ENCODE measurements at places on chromosomes 2 and 18. TPM values are rescaled to one million over a fixed set of nuclear protein-coding genes. Genes with fewer than 3 reads are reported as not detected.

DNA sequence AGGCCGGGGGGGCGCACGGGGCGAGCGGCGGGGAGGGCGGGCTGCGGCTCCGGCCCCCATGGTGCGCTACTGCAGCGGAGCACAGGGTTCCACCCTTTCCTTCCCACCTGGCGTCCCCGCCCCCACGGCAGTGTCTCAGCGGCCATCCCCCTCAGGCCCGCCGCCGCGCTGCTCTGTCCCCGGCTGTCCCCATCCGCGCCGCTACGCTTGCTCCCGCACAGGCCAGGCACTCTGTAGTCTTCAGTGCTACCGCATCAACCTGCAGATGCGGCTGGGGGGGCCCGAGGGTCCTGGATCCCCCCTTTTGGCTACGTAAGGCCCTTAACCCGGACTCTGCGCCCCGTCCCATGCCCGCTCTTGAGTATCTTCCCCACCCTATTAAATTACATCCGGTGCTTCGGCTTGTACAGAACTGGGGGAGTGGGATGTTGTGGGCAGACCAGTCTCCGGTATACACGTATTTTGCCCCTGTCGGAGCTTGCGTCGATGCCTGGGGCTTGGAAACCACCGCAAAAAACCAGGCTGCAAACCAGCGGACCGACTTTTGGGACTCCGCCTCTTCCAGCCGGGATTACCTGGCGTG lies 598 bp upstream of the WBP1 start:
- peak; percentile 81 for DNase-seq

DNA sequence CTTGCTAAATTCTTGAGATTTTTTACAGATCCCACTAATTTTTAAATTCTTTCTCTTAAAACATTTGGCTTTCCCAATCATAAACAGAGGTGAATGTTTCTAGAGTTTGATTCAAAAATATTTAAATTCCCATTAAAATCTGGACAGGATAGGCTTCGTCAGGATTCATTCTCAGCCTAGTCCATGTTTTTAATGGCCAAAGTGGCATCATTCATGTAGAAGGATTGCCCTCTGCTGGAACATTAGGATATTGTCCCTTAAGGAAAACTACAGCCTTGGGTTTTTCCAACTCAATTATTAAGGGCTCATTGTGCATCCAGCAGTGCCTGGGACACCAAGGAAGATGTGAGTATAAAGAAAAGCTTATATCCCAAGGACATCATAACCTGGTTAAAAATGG lies 71.7 kb downstream of the TPGS2 start:
- no peak for DNase-seq

CCDC141 gene
- total RNA-seq, result 8.5 TPM

NEB gene
- total RNA-seq, result 2.1 TPM

DNA sequence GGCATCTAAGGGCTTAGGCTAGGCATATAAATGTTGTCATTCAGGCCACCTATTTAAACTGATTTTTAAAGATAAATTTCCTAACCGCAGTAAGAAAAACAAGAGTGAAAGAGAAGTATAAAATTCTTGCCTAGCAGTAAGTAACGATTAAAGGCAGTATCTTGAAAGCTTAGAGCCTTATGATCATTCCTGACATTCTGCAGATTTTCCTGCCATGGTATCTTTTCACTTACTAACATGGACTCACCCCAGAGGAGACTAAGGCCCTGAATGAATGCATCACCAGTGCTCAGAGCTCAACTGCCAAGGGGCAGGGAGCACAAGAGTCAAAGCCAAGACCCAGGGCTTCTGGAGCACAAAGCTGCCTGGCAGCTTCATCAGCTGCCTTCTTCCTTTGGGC lies 133.1 kb downstream of the GCA start:
- DNase-seq, result no peak

IL36RN gene
- not detected for total RNA-seq

DES gene
- total RNA-seq, result 3.5 TPM

DNA sequence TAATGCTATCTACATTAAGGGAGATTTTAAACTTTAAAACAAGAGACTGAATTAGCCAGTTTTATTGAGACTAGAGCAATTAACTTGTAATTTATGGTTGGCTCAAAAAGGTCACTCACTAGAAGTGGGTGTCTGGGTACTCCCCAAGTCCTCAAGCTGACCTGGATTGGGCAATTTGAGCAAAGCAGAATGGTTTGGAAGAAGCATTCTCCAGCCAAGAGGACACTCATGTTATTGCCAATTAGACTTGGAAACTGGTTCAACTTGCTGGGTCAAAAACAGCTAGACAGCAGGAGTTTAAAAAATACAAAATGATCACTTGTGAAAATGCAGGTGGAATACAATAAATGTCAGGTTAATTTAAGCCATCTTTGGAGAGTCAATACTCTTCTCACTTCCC lies 29.5 kb upstream of the MYO1B start:
- DNase-seq, result no peak

SLC23A3 gene
- total RNA-seq, result 0.55 TPM

GRCh38 chr2:39934851-39935250 lies 155.8 kb upstream of the THUMPD2 start:
- no peak for DNase-seq

DNA sequence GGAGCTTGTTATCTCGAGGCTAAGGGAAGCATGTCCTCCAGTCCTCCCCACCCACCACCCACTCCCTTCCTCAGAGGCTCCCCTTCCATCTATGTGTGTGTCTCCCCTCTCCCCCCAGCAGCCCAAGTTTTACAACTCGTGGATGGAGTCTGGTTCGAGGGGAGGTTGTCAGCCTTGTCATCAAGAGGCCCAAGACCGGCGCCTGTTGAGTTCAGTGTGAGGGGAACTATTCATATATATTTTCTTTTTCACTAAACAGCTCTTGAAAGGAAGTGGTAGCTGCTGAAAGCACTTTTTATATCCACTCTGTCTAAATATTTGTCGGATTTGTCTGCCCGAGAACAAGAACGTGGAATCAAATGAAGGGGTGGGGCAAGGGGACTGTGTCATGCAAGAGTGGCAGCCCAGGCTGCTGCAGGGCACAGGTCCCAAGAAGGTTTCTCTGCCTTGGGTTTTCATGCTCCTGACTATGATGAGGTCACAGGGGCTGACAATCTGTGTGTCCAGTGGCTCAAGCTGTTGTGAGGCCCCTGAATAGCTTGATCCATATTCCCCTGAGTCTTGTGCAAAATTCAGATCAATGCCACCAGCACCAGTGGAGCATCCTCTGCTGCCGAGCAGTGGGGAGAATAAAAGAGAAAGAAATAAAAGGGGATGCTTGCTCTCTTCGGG lies 35.0 kb downstream of the NRP2 start:
- DNase-seq, result no peak

GRCh38 chr18:54119524-54120019 lies 104.9 kb downstream of the MBD2 start:
- DNase-seq, result no peak
